ENCODE measurements at places on chromosomes 5 and 9.

- no peak for DNase-seq
Measured at GRCh38 chr9:135662758-135663450, at the start of gene LCN9. Gene LCN9 (plus strand): TSS chr9:135663309. CDS start chr9:135663322, 13 bp downstream.

DNA sequence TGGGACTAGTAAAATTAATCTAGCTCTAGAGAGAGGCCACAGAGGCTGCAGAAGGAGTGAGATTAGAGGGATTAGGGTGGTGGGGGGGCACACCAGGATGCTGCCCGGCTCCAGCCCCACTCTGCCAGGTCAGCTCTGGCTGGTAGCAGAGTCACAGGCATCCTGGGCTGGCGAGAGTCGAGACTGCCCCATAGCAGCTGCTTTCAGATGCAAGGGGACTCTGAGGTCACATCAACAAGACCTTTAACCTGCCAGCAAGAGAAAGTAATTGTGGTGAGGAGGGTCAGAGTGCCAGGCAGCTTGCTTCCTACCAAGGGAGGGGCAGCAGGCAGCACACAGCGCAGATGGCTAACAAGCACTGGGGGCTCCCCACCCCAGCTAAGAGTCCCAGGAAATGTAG, 7.5 kb downstream of the EPB41L4B start:
- no peak for DNase-seq

DNA sequence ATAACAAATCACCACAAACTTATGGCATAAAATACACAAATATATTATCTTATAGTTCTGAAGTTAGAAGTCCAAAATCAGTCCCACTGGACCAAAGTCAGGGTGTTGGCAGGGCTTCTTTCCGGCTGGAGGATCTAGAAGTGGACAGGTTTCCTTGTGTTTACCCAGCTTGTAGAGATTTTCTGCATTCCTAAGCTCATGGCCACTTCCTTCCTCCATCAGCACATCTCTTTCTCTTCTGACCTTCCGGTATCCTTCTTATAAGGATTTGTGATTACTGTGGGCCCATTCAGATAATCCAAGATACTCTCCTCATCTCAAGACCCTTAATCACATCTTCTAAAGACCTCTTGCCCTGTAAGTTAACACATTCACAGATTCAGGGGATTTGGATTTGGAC, 97.6 kb downstream of the RAB3C start:
- no peak for DNase-seq

DNA sequence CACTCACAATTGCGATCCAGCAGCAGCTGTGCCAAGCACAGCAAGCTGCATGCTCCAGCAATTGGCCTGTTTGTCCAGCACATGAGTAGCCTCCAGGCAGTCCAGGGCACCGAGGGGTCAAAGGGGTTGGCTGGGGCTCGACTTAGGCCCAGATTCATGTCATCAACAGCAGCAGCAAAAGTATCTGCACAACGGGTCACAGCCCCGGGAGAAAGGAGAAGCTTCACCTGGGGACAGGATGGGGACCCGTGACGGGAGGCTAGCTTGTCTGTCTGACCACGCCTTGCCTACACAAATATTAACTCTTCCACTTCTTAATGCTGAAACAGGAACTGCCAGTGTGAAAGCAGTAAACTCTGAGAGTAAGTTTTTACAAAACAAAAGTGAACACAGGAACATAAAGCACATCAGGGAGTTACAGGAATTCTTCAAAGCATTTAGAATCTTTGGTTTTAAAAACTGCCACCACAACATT, 191.2 kb downstream of the PIK3R1 start:
- DNase-seq, result no peak

DNA sequence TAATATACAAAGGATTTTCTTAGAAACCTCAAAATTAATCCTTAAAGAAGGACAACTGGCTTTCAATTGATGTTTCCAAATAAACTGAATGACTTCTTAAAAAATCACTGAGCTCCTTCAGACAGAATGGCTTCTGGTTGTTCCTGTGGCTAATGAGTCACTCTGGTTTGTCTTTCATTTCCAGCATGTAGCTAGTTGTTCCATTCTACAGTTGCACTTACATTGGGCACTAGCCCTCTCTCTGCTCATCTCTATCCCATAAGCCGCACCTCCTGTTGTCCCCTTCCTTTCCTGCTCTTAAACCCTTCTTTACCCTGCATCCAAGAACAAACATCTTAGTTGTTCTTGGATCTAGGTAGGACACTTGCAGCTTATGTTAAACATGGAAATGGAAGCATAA, 235.3 kb upstream of the HAPLN1 start:
- DNase-seq, result no peak

DNA sequence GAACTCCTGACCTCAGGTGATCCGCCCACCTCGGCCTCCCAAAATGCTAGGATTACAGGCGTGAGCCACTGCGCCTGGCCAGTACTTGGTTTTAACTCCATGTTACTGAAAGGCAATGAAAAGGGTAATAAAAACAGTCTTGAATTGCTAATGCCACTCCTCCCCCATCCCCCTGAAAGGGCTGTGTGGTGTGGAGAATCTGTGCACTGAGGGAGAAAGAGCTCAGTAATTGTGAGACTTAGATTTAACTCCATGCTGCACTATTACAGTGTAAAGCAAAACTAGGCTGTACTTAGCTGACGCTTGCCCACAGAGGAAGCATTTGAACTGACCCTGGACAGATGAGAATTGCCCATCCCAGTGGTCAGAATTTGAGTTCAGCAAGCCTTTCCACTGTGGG, 1662.4 kb upstream of the ACO1 start:
- no peak for DNase-seq

DNA sequence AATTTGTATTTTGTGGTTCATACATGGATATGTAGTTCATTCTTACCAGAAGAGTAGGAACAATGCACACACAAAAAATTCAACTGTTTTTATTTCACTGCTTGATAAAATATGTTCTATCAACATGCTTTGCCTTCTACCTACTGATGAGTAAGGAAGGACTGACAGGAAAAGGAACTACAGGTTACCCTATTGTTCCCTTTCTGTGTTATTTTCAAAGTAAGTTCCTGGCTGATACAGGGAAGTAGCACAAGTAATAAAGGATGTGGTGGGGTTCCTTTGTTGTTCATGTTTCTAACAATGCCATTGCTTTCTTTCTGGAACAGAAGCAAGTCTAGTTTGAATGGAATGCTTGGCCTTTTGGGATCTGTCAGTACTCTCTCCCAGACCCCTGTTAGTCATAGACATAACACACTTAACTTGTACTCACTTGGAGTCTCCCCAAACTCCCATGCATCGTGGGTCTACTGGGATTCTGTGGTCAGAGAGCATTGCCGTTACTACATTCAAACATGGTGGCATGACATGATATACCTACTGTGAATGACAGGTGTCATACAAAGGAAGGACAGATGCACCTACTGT, 20.2 kb upstream of the ALDOB start:
- no peak for DNase-seq
